ENCODE measurements at places on chromosomes 1 and 21.
A peak's percentile ranks its signal among the peaks of the same experiment; 100 is the strongest.

DNA sequence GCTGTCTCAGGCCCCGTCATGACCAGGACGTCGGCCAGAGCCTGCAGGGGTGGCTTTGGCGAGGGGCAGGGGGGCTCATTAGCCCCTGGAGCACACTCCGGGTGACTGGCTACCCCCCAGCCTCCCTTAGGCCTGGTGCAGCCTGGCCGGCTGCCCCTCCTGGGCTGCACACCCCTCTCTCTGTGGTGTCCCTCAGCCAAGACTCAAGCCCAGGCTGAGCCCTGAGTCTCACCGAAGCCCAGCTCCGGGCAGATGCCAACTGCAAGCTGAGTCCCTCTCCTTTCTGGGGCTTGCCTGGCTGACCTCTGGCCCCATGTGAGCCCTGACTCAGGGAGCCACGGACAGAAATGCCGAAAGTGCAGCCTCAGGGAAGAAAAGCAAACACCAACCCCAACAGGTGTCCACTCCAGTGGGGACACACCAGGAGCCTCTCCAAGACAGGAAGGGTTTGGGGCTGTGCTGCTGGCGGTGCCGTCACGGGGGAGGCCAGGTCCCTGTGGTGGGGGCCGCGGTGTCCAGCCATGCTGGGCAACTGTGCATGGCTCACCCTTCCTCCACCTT is 5.3 kb upstream of the IBA57 start:
- DNase-seq = no peak

GRCh38 chr1:77412820-77413530 is 131.2 kb downstream of the AK5 start:
- no peak for DNase-seq

DNA sequence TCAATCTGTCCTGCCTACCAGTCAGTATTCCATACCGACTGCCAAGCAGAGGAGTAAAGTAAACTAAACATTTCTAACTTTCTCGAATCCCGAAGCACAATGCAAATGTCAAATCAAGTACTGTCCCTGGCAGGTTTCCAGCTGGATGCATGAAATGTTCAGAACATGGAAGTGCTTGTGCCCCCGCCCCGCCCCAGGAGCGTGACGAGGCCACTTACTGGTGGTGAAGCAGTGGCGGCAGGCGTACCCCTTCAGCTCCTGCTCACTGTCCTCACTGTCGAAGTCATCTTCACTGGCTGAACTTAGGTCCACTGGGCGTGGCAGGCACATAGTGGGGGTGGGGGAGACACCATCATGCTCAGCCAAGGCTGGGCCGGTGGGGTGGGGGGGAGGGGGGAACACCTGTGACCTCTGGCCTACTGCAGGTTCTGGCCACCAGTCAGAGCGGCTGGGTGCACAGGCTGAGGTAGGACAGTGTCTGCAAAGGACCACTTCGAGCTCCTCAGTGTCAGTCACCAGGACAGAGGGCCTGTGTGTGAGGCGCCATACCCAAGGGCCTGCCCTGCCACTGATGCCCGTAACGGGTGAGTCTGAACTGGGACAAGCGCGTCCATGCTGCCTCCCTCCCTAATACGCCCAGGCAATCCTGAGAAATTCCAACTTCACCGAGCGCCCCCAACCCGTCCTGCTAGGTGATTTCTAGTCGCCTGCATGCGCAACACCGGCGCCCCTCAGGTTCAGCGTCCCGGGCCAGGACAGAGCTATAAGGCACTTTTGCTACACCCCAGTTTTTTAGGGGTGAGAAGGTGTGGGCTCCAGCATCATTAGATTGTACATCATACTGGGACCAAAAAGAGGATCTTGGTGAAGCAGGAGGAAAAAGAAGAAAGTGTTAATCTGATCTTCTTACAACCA is 46.9 kb downstream of the SLC45A1 start:
- no peak for DNase-seq

- DNase-seq = no peak
Measured at GRCh38 chr1:61428146-61428545, 296.8 kb downstream of the TM2D1 start.

- no peak for DNase-seq
Measured at GRCh38 chr21:24939291-24939690, 668.0 kb downstream of the MRPL39 start.

- no peak for DNase-seq
Measured at GRCh38 chr1:98700228-98700627, 38.7 kb downstream of the SNX7 start.

DNA sequence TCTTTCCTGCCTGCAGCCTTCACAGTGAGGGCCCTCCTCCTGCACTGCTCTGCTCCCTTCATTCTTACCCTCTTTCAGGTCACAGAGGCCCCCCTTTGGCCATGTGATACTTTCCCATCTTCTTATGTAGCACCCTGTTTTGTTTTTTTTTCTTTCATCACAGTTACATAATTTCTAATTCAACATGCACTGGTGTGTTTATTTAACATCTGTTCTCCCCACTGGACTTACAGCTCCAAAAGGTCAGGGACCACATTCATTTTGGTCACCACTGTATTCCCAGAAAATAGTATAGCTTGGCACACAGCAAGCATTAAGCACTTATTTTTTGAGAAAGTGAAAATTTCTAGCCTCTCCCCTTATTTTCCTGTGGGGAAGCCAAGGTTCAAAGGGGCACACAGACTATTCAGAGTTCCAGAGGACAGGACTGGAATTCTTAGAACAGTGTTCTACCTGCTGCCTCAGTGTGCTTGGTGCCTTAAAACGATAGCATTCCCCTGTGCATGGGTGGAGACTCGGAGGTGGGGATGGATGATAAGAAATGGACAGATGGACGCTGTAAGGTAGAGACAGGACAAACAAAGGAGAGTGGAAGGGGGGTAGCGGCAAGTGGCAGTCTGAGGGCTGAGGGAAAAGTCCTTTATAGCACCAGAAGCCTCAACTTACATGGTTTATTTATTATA is 5.3 kb downstream of the DENND2D start:
- DNase-seq = no peak

GRCh38 chr21:34261841-34262468 is 101.9 kb upstream of the KCNE2 start:
- DNase-seq = no peak

DNA sequence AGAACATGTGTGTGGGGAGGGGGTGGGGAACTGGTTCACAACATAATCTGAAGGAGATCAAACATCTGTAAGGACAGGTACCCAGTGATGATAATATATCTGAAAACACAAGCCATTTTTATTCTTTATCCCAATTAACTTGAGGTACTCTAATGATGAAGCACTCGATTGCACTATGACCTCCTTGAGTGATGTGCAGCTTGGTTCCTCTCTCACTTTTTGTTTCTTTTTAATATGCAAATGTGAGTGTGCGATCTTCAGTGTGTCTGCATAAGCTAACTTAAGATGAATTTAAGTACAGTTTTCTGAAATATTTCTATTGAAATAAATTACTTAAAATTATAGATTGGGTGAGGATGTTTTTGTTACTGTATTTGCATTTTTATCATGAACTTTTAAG is 50.6 kb upstream of the ANGPTL1 start:
- DNase-seq = no peak

DNA sequence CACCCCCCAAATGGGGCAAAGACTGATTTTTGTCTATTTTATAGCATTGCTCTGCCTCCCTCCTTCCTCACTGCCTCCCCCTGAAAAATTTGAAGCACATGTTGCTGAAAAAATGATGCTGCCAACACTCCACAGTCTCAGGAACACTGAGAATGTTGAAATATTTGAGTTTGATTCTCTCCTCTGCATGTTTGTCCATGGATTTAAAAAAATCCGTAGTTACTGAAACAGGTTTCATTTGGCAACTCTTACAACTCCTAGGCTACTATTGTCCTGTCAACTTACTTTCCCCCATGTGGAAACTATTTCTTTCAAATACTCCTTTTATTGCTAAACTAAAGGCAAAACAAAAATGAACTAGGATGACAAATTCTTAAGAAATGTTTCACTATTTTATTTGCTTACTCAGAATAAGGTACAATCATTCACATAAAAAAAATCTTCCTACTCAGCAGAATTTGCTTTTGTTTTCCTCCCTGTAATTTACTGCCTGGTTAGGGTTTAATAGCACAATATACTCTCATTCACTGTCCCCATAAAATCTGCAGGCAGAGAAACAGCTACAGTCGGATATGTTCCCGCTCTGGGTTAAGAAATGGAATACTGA is 50.2 kb downstream of the C21orf91 start:
- DNase-seq = no peak

- DNase-seq = no peak
Measured at GRCh38 chr1:97781762-97782337, 139.0 kb downstream of the DPYD start.

DNA sequence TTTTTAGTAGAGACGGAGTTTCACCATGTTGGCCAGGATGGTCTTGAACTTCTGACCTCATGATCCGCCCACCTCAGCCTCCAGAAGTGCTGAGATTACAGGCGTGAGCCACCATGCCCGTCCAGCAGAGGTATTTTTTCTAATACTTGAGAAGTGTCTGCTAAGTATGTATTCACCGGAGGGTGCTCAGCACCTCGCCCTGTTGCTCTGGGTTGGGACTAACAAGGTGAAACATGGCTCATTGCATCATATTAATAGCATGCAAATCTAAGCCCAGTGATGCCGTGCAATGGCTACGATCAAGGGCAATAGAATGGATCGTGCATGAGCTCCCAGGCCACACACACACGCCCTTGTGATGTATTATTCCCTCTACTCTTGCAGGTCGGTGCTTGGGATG is 68.7 kb downstream of the PDE9A start:
- DNase-seq = no peak

DNA sequence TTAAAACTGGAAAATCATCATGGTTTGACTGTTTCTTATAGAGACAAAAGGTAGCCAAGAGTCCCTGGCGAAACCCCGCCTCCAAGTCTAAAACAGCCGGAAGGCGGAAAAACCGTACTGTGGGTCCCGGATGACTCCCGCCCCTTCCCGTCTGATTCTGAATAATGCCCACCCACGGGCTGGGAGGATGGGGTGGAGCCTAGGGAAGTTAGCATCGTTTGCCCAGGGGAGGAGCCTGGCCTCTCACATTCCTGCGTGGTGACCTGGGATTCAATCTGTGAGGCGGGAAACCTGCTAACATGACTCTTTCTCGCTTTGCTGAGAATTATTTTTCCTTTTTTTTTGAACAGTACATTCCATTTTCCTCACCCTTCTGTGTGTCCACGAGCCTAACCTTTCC is 124.9 kb downstream of the KCNK1 start:
- no peak for DNase-seq

- no peak for DNase-seq
Measured at GRCh38 chr1:39081271-39082009, 55.3 kb downstream of the NDUFS5 start.

DNA sequence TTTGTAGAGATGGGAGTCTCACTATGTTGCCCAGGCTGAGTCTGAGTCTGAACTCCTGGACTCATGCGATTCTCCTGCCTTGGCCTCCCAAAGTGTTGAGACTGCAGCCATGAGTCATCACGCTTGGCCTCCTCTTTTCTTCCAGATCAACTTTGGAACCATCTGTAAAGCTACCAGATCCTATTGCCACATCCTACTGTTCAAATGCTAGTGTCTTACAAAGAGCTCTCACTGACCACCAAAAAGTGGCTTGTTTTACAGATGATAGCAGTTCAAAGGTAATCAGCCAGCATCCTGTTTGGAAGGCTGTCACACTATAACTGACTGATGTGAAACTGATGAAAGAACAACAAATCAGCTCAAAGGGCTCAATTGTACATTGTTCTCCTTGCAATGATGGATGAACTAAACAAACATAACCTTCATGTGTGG is 221.6 kb downstream of the AKT3 start:
- DNase-seq = no peak

DNA sequence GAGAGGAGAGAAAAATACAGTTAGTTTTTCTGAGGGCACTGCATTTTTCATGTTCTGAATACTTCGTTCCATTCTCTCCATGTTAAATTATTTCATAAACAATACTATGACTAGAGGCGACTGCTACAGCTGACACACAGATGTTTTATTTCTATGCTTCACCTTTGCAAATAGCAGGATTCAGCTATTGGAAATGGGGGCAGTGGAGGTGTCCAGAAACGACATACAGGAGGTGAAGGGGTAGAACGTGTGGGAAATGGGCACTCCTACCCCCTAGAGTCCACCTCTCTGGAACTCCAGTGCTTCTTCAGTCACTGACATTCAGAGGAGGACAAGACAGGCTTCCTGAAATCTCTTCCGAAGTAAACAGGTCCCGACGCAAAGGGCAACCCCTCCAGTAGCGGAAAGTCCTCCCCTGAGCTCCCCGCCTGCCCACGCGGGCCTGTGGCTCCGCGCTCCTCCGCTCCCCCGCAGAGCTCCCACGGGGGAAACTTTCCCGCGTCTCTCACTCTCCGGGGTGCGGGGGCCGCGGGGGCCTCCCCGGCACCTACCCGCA is 480 bp downstream of the DPYD start:
- peak; percentile 18 for DNase-seq

- DNase-seq = no peak
Measured at GRCh38 chr1:54528613-54529012, 19.4 kb upstream of the ACOT11 start.

DNA sequence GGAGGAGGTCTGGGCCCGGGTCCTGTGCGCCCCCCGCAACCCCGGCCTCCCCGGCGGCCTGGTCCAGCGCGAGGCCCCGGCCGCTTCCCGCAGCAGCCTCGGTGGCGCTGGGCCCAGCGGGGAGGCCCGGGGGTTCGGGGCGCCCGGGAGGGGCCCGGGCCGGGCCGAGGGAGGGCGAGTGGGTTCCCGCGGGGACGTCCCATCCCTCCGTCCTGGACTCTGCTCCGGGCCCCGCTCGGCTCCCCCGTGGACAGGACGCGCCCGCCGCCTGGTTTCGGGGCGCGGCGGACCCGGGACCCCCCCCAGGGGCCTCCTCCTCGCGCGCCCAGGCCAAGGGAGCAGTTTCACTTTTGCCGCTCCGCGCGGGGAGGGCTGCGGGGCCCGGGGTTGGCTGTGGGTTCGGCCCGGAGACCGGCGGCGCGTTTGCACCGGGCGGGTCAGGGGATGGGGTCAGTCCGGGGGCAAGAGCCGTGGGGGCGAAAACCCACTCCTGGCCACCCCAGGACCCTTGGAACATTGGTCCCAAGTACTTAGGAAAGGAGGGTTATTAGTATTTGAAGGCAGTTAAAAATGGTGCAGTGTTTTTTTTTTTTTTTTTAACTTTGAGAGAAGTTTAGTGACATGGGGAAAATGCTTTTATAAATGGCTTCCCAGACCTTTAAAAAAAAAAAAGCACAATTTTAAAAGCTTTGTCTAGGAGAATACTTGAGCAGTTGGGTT is 677 bp downstream of the AGPAT3 start:
- DNase-seq = peak; percentile 37

DNA sequence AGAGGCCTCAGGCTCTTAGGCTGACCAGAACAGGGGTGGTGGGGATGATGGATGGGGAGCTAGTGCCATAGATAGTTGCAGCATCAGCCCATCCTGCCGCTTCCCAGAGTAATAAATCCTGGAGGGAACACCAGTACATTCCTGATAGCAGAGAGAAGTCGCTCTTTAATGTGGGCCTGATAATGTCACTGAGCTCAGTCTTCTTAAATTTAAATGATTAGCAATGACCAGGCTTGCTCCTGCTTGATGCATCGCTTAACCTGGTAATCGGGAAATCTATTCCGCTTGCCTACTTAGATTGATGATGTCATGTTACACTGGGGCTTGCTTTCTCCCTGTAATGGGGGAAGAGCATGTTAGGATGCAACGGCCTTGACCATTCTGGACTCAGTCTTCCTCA is 218.6 kb upstream of the PLXNA2 start:
- DNase-seq = no peak
